Renal cortex interstitium (tissue), 15 donors: ENCODE measurements at places on chromosomes 5 and 9. TPM values are rescaled to one million over a fixed set of nuclear protein-coding genes. Genes with fewer than 3 reads are reported as not detected.

Gene FGF10
- polyA plus RNA-seq: 9.2 TPM

- DNase-seq: no peak
Observed at GRCh38 chr5:112634796-112635195, 102.9 kb upstream of the APC start.

- DNase-seq: no peak
Observed at GRCh38 chr5:168899264-168899663, 320.1 kb upstream of the PANK3 start.

- no peak for DNase-seq
Observed at GRCh38 chr5:138849439-138849838, 25.7 kb downstream of the LRRTM2 start.

Gene CDH6
- 80.8 TPM for polyA plus RNA-seq

DNA sequence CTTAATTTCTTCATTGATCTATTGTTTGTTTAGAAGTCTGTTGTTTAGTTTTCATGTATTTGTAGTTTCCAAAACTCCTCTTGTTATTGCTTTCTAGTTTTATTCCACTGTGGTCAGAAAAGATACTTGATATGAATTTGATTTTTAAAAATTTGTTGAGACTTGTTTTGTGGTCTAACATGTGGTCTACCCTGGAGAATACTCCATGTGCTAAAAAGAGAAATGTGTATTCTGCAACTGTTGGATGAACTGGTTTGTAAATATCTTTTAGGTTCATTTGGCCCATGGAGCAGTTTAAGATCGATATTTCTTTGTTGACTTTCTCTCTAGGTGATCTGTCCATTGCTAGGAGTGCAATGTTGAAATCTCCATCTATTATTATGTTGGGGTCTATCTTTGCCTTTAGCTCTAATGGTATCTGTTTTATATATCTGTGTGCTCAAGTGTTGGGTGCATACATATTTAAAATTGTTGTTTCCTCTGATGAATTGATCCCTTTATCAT lies 150.6 kb upstream of the ATP10B start:
- DNase-seq: no peak

GRCh38 chr9:25677301-25678146 lies 720 bp downstream of the TUSC1 start:
- DNase-seq: peak; percentile 75

DNA sequence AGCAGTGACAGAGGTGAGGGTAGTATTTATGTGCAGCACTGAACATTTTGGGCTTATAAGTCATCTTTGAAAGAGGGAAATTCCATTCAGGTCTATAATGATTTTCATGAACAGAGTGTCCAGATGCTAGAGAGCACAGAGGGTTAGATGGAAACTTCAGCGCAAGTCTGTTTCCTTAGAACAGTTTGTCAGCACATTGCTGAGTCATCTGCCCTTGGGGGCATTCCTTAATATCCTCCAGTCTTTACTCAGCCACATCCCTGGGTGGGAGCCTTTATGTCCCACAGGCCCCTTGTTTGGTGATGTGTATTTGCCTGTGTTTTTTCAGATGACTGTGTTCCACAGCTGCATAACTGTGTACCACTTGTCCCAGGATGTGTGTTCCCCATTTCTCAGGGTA lies 138.5 kb upstream of the S1PR3 start:
- DNase-seq: no peak

Gene ARSI
- polyA plus RNA-seq: 4.3 TPM

Gene NRARP
- 7.7 TPM for polyA plus RNA-seq

DNA sequence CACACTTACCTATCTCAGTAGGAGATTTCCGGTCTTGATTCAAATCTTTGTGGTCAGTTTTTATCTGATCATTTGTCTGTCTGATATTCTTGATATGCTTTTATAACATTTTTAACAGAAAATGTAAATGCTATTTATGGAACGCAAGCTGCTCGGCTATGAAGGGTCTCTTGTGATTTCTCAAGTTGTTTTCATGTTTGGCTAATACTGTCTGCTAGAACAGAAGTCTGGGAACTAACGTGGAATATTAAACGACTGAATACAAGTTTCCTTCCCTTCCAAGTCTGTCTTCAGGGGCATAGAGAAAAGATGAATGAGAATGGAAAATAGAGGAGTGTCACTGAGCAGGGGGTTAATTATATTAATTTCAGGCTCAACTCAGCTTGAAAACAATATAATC lies 27.6 kb downstream of the SNCAIP start:
- no peak for DNase-seq

DNA sequence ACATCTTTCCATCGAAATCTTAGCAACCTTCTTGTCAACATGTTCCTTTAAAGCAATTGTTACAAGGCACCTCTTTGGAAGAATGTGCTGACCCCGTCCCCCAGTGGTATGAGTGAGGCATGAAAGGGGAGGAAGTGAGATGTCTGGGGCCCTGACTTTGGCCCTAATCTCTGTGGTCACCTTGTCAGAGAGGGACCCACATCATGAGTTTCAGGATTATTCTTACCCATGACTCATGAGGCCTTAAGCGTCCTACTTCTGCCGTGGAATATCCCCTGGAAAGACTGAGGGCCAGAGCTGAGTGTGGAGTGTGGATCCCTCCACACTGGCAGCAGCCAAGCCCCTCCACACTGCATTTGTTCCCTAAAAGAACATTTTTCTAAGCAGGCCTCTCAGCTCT lies 81.2 kb downstream of the FSTL4 start:
- no peak for DNase-seq

Gene ABLIM3
- 1.3 TPM for polyA plus RNA-seq

DNA sequence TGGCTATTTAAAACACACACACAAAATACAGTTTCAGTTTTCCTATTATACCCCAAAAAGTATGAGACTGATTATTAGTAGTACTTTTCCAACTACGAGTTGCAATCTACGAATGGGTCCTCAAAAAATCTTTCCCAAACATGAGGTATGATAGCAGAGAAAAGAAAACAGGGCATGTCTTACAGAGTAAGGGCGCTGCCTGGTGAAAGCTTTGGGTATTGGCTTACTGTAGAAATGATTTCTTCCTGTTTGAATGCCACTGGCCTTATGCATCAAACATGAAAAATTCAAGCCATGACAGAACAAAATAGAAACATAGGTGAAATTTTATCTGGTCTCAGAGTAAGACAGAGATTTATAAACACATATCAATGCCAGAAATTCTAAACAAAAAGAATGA lies 448.0 kb downstream of the SPOCK1 start:
- DNase-seq: no peak

- no peak for DNase-seq
Observed at GRCh38 chr5:142735323-142736246, 34.6 kb upstream of the ARHGAP26 start.

GRCh38 chr5:151184316-151185042 lies 26.9 kb upstream of the ANXA6 start:
- no peak for DNase-seq

DNA sequence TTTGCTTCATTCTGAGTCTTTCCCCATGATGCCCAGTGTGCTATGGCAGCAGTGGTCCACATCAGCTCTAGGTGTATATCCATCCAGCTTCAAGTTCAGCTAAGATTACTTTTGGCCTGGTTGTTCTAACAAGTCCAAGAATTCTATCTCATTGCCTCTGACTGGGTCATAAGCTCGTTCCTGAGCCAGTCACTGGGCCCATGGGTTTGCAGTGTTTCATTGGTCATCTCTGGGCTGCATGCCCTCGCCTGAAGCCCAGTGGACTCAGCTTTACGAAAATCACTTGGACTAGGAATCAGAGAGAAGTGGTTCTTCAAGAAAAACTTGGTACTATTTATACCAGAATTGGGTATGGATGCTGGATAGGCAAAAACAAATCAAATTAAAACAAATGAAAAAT lies 16.1 kb upstream of the ARHGAP26 start:
- no peak for DNase-seq

GRCh38 chr5:113170707-113171106 lies 194.1 kb downstream of the DCP2 start:
- no peak for DNase-seq

DNA sequence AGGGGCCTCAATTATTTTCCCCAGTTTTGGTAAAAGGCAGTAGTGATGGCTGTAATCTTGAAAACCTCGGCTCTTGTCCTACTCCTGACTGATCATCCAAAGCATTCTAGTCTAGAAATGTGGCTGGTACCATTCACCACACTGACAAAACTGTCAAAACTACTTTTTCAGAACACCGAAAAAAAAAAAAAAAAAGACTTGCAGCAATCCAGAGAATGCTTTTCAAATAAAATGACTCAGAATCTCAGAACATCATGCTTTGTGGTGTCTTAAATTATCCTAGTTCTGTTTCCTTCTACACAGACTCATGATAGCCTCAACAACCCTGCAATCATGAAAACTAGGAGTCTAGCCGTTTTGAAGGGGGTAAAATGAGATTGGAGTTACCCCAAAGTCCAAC lies 13.4 kb downstream of the SLC28A3 start:
- DNase-seq: no peak

GRCh38 chr9:92066168-92066567 lies 49.0 kb downstream of the SPTLC1 start:
- no peak for DNase-seq

DNA sequence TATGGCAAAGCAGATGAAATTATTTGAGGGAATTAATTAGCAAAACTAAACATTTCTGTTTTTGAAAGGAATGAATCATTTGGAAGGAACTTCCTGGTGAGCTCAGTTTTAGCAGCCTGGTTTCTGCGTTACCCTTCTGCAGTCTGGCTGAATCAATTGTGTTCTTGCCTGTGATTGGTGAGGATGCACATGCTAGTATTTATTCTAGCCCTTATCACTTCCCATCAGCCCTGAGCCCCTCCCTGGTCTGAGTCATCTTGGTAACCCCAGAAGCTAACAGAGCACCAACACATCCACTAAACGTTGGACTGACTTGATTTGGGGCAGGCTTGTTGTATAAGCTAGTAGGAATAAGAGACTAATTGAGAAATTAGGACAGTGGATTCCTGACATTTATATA lies 6.6 kb downstream of the TJP2 start:
- DNase-seq: no peak

DNA sequence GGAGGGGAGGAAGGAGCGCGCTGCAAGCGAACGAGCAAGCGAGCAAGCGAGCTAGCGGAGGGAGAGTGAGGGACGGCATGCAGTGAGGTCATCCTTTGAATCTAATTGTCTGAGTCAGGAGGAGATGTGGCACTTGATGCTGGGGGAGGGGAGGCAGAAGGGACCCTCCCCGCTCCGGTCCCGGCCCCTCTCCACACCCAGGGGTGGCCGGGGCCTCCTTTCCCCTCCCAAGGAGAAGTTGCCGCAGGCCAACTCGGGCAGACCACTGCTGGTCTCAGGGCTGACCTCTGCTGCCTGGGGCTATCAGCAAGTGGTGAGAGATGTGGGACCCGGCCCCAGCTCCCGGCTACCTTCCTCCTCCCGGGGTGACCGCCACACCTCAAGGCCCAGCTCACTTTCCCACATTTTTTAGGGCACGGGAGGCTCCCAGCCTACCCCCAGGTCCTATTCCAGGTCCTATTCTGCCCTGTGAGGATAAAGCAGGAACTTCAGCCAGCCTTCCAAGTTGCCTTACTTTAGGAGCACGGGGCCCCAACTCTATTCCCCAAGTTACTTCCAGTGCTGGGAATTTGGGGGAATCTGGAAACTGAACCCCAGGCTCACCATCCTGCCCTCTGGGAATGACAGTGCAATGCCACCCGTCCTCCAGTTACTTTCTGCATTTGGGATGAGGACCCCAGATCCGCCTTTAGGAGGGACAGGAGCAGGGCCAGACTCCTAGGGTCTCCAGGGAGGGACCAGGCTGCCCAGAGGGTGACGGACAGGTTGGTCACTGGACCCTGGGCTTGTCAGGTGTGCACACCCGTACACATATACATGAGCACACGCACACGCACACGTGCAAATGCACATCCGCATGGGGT lies 11.1 kb downstream of the CNTFR start:
- no peak for DNase-seq

DNA sequence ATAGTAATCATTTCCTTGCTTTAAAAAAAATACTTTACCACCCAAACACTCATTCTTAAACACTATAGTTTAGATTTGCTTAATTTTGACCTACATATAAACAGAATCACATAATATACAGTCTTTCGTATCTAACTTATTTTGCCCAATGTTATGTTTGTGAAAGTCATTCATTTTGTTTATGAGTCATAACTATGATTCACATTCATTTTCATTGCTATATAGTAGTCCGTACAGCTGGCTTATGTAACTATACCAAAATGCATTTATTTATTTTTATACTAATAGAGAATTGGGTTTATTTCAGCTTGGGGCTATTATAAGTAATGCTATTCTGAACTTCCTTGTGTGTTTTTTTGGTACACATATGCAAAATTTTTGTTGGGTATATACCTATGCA lies 33.9 kb upstream of the FOXI1 start:
- DNase-seq: no peak

- DNase-seq: no peak
Observed at GRCh38 chr5:14161825-14162556, 18.8 kb downstream of the TRIO start.
